Hematopoietic multipotent progenitor cell treated with erythropoietin and hydrocortisone succinate and interleukin-3 and kit ligand, for 8 days (in vitro differentiated cells): ENCODE measurements at places on chromosomes 3 and 15.

- DNase-seq, result no peak
Measured at GRCh38 chr3:106034313-106034712, 165.5 kb upstream of the CBLB start.

GRCh38 chr15:66715720-66716655 is 14.0 kb downstream of the SMAD6 start:
- DNase-seq, result no peak

GRCh38 chr3:15934389-15935195 is 136.8 kb upstream of the ANKRD28 start:
- DNase-seq, result no peak

- DNase-seq, result no peak
Measured at GRCh38 chr15:48006031-48006511, 114.7 kb upstream of the SLC24A5 start.

DNA sequence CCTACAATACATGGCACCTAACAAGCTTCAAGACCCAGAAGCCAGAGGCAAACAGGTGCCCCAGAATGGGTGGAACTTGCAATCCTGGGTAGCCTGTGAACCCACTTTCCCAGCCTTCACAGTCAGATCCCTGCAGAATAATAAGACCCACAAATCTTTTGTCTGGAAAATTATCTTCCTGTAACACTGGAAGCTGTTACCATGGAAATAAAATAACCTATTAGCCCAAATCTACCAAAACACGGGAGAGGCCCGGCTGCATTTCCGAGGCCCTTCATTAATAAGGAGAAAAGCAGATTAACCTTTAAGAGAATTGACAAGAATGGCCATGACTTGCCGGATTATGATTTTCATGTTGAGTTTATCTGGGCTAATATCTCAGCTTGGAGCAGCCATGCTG is 256.1 kb upstream of the PROK2 start:
- DNase-seq, result no peak

DNA sequence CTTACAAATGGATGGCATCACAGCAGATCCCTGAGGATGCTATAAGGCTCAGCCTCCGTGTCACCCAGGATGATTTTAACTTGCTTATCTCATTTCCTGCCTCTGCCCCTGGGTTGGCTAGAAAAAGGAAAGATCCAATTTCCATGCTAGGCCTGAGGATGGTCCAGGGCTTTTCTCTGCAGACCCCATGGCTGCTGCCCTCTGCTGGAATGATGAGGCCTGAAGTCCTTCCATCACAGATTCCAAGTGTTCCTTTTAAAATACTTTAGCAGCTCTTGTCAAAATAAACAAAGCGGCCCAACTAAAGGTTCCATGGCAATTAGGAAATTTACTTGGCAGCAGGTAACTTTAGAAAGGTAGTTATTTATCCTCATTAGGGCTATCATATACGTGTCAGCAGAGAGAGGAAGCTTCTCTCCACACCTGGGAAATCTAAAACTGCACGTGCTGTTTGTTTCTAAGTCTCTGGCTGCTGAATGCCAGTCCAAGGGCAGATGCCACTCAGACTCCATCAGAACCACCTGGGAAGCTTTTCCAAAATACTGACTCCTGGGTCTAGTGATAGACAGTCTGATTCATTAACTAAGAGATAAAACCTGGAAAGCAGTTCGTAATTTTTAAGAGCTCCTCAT is 401.9 kb upstream of the IL12A start:
- DNase-seq, result no peak

- no peak for DNase-seq
Measured at GRCh38 chr3:27661797-27662196, 60.3 kb downstream of the EOMES start.

- DNase-seq, result no peak
Measured at GRCh38 chr3:56404884-56405283, 63.4 kb downstream of the ERC2 start.

- no peak for DNase-seq
Measured at GRCh38 chr3:18188491-18188890, 236.6 kb downstream of the SATB1 start.

DNA sequence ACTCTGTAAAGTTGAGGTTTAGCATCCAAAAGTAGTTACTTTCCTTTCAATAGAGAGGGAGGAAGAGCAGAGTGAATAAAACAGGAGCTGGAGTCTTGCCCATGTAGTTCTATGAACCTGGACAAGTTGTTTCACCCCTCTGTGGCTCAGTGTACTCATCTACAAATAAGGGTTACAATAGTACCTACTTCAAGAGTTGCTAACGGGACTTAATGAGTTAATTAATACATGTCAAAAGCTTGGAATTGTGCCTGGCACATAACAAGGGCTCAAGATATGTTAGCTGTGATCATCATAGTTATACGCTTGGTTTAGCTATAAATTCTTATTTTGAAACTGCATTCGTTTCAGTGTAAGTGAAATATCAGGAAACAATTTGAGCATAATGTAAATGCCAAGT is 388.5 kb upstream of the THBS1 start:
- DNase-seq, result no peak

DNA sequence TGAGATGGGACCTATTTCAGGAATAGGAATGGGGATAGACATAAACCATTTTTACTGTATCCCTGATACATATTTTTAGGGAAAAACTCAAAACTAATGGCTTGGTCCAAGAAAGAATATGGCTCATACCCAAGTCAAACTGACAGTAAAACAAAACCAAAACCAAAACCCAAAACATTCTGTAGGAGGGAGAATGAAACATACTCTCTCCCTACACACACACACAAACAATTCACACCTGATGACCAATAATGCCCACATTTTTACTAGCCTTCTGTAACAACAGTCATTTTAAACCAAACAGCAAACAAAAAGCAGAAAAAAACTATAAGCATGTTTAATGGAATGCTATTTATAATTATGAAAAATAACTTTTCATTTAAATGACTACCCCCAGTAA is 74.9 kb downstream of the NBEAL2 start:
- DNase-seq, result no peak
